Caki2 (cell line): ENCODE measurements at places on chromosomes 6 and 20. TPM values are rescaled to one million over a fixed set of nuclear protein-coding genes. Genes with fewer than 3 reads are reported as not detected.

DNA sequence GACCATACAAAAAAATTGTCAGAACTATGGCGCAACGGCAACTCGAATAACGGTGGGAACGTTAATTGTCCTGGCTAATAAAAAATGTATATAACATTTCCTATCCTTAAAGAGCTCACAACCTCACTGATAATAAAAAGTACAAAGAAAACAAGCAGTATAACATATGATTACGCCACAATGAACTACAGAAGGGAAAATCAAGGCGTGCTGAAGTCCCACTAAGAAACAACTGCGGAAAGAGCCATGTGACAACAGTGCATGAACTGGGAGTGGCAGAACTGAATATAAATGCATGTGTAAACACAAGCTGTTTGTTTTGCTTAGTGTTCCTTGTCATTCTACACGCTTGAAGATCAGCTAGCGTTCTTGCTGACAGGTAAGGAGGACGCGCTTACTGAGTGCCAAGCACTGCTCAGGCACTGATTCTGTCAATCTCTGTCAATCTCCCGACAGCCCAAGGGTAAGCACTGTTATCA, 466 bp upstream of the PSMB1 start:
- DNase-seq: no peak

DNA sequence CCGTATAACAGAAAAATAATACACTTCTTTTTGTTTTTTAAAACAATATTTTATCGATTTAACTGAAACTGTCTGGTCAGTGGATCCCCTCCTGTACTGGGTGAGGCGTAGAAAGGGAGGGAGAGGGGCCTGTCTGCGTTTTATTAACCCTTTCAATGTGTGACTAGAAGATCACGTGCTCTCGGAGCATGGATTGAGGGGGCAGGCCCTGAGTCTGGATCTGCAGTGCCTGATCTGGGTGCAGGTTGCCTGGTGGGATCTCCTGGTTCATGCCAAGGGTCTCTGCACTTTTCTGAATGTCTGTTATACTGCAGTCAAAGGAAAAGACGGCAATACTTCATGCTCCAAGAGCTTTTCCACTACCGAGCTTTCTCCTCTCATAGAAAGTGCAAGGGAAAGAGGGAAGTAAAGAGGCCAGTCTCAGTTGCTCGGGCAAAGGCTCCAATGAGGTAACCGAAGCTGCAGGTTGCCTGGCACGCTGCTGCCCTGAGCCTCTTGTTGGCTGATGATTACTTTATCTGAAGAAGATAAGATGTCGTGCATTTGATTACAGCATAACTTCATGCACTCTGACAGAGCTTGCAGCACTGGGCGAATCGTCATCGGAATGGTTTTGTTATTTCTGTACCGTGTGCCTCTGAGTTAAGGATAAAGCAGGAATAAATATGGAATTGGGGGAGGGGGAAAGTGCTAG, 167.5 kb upstream of the PMEPA1 start:
- no peak for DNase-seq

DNA sequence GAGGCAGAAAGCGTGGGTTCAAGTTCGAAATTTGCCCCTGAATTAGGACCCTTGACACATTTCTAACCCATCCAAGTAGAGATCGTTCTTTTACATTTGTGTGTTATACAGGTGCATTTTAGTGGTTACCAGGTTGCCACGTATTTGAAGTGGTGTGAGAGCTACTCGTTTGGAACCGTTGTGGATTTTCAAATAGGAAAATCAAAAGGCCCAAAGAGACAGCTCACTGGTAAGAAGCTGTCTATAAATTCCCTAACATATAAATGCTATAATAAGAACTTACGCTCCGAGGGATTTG, 1.6 kb upstream of the REV3L start:
- no peak for DNase-seq

Gene COL9A1
- not detected in 2 replicates for total RNA-seq
